GM23248 (cell line): ENCODE measurements at places on chromosomes 5 and 9. TPM values are rescaled to one million over a fixed set of nuclear protein-coding genes. Genes with fewer than 3 reads are reported as not detected.

The PPIC gene
- polyA plus RNA-seq: 244 and 247 TPM in 2 replicates

DNA sequence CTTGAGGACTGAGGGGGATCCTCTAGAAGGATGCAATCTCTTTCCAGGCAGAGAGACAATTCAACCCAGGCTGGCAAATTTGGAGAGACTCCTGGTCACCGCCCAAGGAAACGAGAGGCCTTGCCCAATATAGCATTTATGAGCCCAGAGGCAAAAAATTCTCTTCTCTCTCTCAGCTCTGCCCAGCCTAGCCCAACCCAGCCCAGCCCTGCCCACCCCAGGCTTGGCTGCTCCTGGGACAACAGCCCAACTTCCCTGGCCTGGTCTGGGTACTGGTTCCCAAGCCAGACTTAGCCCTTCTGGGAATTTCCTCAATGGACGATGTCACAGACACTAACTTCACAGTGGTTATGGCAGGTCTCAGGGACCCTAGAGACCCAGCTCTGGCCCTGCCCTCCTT, 116.5 kb downstream of the PSD2 start:
- no peak for DNase-seq

DNA sequence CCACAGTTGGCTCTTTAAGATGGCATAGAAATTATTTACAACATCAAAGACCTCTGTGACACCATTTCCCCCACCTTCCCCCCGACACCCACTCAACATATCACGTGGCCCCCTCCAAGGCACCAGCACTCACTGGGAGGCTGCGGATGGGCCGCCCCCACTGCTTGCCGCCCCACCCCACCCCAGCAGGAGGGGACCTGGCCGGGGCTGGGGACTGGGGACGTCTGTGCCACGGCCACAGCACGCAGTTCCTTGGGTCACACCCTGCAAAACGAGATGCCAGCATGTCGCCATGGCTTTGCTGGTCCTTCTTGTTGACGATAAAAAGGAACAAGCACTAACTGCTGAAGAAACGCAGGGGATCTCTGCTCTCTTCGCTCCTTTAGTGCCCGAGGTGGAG, 257.4 kb upstream of the NFIL3 start:
- no peak for DNase-seq

GRCh38 chr9:135035781-135036760, 51.4 kb upstream of the OLFM1 start:
- no peak for DNase-seq

The NIM1K gene
- polyA plus RNA-seq: 1.2 and 1.8 TPM in 2 replicates

GRCh38 chr9:89799221-89799620, 194.4 kb downstream of the GADD45G start:
- no peak for DNase-seq

DNA sequence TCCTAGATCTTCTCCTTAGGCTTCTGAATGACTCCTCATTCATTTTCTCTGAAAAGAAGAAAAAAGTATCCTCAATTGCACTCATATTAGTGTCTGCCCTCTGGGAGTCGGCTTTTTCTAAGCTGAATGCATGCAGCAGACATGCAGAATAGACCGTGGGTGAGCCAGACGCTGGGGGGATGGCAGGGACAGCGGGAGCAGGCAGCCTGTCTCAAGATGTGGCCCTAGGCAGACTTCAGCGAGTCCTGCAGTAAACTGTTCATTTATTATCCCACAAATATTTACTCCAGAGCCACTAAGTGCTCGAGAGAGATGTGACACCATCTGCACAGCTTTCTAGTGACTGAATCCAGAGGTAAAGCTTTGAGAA, 164.9 kb upstream of the RAI14 start:
- peak; percentile 46 for DNase-seq

The SV2C gene
- polyA plus RNA-seq: 0.03 TPM in 1 of 2 replicates, not detected in the other

The TLR4 gene
- 5.1 TPM in 2 replicates for polyA plus RNA-seq

The C7 gene
- polyA plus RNA-seq: not detected in 2 replicates

DNA sequence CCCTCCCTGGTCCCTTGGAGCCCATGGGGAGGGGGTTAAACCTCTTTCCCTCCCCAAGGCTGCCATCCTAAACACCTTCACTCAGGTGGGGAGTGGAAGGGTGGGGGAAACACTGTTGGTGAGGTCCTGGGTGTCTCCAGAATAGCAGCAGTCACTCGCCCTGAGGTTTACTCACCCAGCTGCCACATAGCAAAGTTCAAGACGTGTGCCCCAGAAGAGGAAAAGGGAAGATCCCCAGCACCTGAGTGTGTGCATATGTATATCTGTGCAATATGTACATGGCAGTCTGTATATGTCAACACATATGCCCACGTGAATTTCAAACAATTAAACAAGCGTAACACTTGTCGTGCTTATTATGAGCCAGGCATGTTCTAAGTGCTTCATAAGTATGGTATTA, 31.3 kb upstream of the SMU1 start:
- peak; percentile 42 for DNase-seq

DNA sequence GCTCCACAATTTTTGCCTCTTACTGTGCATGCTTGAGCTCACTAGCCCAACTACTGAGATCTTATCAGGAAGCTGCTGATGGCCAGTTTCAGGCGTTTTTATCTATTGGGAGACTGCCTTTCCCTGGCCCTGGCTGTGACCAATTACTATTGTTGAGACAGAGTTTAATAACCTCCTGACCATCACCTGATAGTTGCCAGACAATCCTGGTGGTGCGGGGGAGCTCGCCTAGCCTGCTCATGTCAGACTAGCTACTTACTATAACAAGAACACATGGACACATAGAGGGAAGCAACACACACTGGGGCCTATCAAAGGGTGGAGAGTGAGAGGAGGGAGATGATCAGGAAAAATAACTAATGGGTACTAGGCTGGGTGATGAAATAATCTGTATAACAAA, 13.0 kb upstream of the OXCT1 start:
- no peak for DNase-seq

The RAB3C gene
- not detected in 2 replicates for polyA plus RNA-seq

DNA sequence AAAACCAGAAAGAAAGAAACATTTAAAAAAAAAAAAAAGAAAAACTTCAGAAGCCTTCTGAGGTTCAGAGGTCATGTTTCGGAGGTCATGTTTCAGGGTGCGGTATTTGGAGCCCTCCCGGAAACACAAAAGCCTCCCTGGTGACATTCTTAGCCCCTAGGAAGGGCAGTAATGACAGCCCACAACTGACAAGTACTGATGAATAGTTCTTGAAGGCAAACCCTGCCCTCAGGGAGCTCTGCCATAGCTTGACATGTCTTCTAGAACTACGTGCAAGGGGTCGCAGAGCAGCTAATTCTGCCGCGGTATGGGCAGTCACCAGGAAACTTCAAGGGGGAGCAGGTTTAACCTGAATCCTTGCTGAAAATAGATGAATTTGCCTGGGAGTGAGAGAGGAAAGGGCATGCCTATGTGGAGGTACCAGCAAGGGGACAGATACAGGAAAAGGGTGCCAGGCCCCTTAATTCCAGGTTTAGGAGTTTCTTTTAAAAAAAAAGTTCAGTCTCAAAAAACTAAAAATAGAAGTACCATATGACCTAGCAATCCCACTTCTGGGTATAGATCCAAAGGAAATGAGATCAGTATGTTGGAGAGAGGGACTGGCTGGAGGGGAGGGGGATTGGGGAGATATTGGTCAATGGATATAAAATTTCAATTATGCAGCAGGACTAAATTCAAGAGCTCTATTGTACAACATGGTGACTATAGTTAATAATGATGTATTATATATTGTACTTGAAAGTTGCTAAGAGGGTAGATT, 98.4 kb downstream of the C9orf152 start:
- no peak for DNase-seq

DNA sequence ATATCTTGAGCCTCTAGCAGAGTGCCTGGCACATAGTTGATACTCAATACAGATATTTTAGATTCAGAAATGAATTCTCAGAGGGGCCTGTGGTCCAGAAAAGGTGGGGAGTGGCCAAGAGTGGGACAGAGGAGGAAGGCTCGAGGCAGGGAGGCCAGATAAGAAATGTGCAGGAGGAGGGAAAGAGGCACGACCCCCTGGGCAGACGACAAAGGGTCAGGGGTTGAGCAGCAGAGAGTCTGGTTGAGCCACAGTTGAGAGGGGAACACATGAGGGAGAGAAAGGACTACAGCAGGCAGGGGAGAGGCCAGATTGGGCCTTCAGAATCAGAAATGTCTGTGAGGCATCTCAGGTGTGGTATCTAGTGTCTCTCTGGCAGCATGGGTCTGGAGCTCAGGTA, 89.1 kb downstream of the PSD2 start:
- DNase-seq: no peak

DNA sequence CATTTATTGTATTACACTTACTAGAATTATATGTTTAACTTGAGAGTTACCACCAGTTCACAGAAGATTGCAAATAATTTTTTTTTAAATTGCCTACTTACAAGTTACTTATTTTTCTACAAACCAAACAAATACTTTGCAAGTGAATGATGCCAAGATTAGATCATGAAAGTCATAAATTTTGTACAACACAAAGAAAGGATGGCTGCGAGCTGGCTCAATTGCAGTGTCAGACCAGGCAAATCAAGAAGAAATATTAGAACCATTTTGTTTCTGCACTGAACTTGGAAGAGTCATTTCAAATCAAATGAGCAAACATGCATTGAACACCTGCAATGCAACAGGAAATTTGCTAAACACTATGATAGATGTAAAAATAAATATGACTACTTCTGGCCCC, 97.3 kb downstream of the PLCXD3 start:
- DNase-seq: peak; percentile 25

The SLC2A6 gene
- polyA plus RNA-seq: 6.8 and 8.6 TPM in 2 replicates

DNA sequence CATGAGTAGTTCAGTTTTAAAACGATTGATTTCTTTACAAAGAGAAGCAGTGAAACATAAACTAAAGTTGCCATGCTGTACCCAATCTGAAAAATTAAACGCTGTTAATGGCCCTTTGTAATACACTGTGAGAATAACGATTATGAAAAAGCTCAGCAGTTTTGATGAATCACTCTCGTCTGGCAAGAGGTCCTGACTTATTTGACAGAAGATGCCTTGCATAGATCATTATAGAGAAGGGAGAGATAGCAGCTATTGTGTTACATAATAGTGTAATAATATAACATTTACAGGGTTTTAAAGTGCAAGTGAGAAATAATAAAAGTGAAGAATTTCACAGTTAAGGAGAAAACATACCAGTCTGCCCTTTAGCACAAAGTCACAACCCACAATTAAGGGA, 361.5 kb upstream of the CDH10 start:
- no peak for DNase-seq

DNA sequence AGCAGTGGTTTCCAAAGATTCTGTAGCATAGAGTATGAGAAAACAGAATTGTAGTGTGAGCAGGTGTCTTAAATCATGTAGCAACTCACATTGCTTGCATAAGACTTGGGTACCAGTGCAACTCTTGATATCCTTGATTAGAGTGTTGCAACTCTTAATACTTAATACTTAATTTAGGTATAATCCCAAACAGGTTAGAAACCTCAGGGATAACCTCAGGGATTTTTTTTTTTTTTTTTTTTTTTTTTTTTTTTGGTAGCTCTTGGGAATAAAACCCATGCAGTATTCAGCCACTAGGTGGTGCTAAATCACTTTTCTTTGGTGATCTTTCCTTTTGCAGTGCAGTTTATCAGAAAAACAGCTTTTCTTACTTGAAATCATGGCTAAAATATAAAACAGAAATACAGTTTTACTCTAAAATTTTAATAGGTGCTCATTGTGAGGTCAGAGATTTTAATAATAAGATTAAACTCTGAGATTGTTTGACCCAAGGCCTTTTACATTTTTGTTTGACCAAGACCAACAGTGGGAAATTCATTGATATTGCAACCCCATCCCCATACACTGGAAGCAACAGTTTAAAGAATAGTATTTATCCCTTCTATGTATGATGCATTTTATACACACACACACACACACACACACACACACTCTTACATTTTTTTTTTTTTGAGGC, 55.3 kb downstream of the ERAP1 start:
- peak; percentile 68 for DNase-seq

The TMEM215 gene
- not detected in 2 replicates for polyA plus RNA-seq

The DAB2IP gene
- polyA plus RNA-seq: 2.1 and 2.6 TPM in 2 replicates

The PHF24 gene
- 0.34 TPM in 1 of 2 replicates, not detected in the other for polyA plus RNA-seq
